Mesendoderm (in vitro differentiated cells): ENCODE measurements at places on chromosomes 6 and 20.
A peak's percentile ranks its signal among the peaks of the same experiment; 100 is the strongest.

GRCh38 chr20:43900121-43900466 is 14.6 kb upstream of the TOX2 start:
- DNase-seq = no peak

DNA sequence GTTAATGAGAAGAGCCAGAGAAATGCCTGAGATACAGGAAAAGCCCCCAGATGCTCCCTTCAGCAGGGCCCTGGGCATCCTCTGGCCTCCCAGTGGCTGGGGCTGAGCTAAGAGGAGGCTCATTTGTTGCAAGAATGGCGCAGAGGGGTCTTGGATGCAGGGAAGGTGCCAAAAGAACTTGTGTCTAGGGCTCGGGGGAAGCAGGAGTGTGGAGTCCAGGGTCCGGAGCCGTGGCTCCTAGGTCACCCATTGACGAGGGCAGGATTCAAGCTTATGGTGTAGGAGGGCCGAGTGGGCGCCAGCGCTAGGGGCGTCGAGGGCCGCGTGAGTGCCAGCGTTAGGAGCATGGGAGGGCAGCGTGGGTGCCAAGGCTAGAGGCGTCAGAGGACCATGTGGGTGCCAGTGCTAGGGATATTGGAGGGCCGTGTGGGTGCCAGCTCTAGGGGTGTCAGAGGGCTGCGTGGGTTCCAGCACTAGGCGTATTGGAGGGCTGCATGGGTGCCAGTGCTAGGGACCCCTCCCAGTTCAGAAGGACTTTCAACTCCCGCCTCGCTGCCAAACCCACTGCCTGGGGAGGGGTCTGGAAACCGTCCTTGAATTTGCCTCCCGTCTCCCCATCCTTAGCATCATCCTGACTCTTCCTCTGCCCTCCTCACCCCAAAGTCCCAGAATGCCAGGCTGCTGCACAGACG is 250.5 kb upstream of the AFDN start:
- DNase-seq = no peak

GRCh38 chr20:24820345-24820744 is 128.7 kb upstream of the CST7 start:
- DNase-seq = no peak

DNA sequence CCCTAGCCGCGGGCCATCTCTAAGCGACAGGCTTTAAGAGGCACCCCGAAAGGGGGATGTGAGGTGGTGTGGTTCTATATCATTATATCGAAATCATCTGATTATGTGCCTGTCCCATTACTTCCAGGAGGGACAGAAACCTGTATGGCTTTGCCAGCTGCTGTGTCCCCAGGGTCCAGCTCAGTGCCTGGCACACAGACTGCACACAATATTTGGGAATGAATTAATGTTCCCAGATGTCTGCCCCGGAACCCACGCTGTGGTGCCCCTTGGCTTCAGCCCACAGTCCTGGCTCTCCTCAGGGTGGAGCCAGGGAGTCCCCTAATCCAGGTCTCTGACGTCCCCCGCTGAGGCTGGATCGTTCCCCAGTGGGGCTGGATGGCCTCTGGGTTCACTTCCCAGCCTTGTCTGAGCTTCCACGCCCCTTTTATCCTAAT is 8.9 kb upstream of the AHCY start:
- no peak for DNase-seq

DNA sequence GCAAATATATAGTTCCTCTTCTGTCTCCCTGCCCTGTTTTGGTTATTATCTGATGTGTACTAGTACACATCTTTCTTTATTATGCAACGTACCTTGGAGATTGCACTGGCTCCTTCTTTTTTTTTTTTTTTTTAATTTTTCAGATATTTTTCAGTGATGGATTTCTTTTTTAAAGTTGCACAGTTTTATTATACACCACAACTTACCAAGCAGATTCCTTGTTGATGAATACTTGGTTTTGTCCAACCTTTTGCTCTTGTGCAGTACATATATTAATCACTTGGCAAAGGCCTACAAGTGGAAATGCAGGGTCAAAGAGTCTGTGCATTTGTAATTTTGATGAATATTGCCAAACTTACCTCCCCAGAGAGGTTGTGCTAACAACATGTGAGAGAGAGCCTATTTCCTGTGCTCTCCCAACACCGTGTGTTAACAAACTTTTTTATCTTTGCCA is 50.1 kb upstream of the RNF24 start:
- no peak for DNase-seq

GRCh38 chr6:34514112-34514511 is 42.0 kb downstream of the SPDEF start:
- no peak for DNase-seq

DNA sequence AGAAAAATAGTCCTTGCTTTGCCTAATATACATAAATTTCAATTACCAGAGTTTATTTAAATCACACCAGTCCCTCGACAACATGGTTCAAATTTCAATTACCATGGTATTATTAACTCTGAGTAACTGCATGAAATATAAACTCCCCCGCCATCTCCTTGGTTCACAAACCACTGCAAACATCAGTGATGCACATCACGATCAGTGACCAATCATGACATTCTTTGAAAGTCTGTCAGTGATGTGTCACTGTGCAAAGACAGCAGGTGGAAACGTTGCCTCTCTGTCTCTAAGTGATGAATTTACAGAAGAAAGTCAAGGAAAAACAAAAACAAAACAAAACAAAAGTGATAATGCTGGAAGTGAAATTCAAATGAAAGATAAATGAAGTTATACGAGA is 86.7 kb downstream of the TASP1 start:
- no peak for DNase-seq

GRCh38 chr20:16745204-16745603 is 3.0 kb upstream of the OTOR start:
- DNase-seq = no peak

DNA sequence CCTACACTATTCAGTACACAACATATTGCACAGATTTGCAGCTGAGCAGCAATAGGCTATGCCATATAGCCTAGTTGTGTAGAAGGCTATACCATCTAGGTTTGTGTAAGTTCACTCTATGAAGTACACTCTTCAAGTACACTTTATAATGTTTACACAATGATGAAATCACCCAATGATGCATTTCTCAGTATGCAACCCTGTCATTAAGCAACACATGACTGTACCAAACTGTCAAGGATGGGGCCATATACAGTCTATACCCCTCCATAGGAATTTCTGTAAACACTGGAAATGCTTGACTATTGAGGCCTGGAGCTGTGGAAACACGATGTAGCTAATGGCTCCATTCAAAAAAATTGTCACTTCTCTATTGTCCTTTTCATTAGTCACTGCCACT is 535.4 kb downstream of the EPM2A start:
- DNase-seq = no peak

DNA sequence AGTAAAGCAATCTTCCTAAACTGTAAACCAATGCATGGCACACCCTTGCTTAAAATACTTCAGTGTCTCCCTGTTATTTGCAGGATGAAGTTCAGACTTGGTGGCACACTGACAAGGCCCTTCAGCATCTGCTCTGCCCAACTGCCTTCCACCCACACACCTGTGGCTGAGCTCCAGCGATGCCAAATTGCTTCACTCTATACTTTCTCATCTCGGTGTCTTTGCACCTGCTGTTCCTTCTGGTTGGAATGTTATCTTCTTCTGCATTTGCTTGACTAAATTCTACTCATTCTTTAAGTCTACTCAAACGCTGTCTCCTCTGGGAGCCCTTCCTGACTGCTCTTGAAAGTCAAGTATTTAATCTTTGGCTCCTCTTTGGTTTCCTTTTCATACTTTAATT is 100.1 kb upstream of the SUPT3H start:
- DNase-seq = no peak

GRCh38 chr20:61736751-61737310 is 328.9 kb downstream of the TAF4 start:
- no peak for DNase-seq

GRCh38 chr6:35727231-35727934 is 9.4 kb upstream of the ARMC12 start:
- peak; percentile 85 for DNase-seq

GRCh38 chr6:125117818-125118217 is 35.8 kb upstream of the TPD52L1 start:
- no peak for DNase-seq

- DNase-seq = no peak
Observed at GRCh38 chr6:90025523-90026061, 131.3 kb downstream of the GJA10 start.

- DNase-seq = no peak
Observed at GRCh38 chr6:44261581-44261980, 3.8 kb downstream of the NFKBIE start.

DNA sequence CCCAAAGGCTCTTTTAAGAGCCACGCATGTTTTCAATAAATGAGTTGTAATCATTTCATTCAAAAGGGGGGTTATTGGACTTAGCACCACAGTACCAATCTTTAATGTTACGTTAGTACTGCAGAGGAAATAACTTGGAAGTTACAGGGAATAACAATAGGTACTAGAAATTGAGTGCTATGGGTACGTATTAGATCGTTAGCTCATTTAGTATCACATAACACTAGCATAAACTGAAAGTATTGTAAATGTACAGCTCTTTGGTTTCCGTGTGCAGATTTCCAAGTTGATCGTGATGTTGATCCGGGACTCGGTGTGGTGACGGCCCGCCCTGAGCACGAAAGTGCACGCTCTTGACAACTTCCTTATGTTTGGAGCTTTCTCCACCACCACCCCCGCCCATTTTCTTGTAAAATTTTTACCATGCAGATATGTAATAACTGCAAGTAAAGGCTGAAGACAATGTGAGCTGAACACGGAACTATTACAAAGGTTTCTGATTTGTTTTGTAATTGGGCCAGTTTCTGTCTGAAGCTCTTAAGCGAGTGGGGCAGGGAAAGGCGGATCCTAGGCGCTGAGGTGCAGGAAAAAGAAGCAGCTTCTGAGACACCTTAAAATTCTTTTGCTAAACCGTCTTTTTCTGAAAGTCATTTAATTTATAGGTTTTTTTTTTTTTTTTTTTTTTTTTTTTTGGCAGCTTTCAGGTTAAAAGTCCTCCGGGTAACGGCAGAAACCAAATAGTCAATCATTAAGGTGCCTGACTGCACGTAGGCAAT is 71.5 kb downstream of the HFE start:
- DNase-seq = peak; percentile 52

GRCh38 chr6:150099546-150099945 is 30.6 kb upstream of the ULBP3 start:
- DNase-seq = no peak

GRCh38 chr6:83019741-83020140 is 45.9 kb downstream of the UBE3D start:
- no peak for DNase-seq

- no peak for DNase-seq
Observed at GRCh38 chr20:48737434-48738093, 90.2 kb downstream of the PREX1 start.

DNA sequence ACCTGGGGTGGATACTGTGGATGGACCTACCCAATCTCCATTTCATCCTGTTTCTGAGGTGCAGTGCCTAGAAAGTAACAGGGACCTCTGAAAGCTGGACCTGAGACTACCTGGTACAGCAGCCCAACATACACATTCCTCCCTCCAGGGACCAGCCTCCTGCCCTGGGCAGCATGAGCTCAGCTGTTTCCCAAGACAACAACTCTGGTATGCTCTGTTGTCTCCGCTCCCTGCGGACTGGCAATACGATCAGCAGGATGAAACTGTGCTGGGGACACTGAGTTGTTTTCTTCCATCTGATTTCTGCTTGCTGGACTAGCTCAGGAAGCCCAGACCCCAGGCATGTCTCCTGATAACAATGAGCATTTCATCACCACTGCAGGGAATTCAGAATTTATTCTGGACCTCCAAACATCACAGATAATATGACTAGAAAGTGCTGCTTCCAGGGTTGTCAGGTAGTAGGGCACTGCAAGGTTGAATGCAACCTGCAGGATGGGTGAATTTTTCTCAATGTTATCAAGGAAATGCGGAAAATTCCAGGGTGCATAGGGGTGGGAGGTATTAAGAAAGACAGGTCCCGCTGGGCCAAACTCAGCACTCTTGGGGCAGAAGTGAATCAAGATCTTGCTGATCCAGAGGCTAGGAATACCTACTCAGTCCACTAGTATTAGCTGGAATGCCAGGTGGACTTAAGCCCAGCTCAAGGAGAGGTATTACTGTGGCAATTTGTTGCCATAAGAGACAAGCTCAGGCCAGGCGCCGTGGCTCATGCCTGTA is 38.9 kb upstream of the SLC4A11 start:
- DNase-seq = peak; percentile 50
